Right ventricle myocardium superior (tissue), 1 donor: ENCODE measurements at places on chromosomes 7 and 10. TPM values are rescaled to one million over a fixed set of nuclear protein-coding genes. Genes with fewer than 3 reads are reported as not detected.

DNA sequence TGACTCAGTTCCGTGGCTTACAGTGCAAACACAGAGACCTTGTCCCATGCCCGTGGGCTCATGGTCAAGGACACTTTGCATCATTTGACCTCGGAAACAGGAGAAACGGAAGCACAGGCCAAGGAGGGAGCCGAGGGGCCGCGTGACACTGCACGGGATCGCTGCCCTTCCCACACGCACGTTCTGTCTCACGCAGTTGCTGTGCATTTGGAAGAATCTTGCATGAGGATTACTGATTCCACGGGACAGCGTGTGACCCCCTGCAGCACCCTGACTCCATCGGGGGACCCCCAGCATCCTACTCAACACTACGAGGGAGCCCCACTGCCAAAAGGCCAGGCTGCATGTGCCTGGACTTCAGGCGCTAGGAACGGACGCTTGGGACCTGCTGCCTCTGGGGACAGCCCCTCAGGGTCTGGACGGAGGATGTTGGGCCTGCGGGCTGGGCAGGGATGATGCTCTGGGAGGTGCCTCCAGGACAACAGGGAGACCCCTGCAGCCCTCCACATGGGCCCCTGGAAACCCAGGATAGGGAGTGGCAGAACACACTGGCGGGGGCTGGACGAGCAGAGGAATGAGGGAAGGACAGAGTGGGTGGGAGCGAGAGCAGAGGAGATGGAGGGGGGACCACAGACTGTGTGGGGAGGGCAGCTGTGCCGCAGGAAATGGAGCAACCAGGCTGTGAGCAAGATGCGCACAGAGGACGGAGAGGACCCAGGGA, 222.2 kb downstream of the DNAJB6 start:
- DNase-seq, result no peak

- DNase-seq, result no peak
These were observed 17.6 kb downstream of the NUDCD3 start for GRCh38 chr7:44472843-44473242.

GRCh38 chr10:123390332-123390731, 236.1 kb downstream of the BUB3 start:
- DNase-seq, result no peak

- DNase-seq, result no peak
These were observed 70.2 kb upstream of the MKX start for GRCh38 chr10:27815846-27816245.

DNA sequence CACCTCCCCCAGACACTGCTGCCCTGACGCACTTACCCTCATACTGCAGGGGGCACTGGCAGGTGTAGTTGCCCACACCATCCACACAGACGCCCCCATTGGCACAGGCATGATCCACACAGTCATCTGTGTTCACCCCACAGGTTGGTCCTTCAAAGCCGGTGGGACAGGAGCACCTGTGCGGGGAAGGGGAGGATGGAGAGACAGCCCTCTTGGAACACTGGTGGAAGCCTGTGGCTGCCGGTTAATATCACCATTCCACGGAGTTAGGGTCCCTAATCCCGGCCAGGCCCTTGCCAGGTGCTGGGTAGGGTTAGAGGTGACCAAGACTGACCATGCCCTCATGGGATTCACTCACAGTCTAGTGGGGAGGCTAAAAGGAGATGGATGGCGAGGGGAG, 171.8 kb downstream of the SLIT1 start:
- no peak for DNase-seq

- DNase-seq, result no peak
These were observed 61.5 kb downstream of the IQUB start for GRCh38 chr7:123472750-123473445.

DNA sequence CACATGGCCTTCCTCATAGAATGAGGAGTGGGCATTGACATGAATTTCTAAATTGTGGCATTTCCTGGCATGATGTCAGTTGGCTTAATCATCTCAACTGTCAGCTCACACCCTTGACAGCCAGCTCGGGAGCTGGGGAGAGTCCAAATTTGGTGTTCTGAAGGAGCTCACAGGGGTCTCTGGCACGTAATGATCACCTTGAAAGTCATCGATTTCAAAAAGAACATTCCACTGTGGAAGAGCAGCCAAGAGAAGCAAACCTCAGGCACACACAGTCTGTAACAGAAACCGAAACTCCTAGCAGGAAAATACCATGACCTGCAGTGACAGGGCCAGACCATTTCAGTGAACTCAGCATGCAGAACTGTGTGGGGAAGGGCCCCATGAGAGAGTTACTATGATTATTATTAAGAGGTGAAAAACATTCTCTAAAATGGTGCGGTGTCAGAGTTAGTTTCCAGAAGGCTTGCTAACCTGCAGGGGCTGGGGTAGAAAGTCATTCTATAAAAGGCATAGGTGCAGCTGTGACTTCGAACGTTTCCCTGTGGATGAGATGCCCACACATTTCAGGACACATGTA, 26.4 kb upstream of the KLF6 start:
- DNase-seq, result no peak

DNA sequence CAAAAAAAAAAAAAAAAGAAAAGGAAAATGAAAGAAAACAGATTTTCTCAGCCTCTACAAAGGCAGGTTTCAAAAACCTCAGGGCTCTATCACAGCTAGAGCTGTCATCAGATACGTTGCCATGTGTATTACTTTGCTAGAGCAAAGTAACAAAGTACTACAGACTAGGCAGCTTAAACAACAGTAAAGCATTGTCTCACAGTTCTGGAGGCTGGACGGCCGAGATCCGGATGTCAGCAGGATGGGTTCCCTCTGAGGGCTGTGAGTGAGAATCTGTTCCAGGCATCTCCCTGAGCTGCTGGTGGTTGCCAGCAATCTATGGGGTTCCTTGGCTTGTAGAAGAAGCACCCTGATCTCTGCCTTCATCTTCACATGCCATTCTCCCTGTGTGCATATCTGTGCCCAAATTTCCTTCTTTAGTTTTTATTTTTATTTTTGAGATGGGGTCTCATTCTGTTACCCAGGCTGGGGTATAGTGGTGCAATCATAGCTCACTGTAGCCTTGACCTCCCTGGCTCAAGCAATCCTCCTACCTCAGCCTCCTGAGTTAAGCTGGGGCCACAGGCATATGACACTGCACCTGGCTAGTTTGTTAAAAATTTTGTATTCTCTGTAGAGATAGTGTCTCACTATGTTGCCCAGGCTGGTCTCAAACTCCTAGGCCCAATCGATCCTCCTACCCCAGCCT, 48.9 kb upstream of the KDM7A start:
- no peak for DNase-seq

GRCh38 chr10:99619090-99619800, 994 bp downstream of the SLC25A28 start:
- no peak for DNase-seq

DNA sequence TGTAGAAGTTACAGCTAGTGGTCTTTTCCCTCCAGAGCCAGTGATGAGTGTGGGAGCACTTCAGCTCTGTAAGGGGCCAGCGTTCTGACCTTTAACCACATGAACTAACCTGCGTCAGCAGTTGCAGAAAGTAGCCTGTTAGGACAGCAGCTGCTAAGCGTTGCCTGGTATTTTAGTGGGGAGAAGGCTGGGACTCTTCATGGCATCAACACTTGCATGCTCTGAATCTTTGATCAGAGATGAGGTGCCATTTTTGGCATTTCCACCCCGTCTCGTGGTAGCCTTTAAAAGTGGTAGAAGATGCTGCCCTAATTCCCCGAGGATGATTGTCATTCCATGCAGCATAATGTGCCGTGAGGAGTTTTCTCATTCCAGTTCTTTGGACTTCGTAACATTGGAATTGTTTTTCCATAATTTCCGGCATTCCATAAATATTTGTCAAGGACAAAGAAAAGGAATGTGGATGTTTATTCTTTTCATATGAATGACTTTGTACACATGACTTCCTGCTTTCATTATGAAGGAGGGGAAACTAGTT, 92.2 kb downstream of the AVL9 start:
- no peak for DNase-seq

GRCh38 chr10:91820144-91820543, 21.9 kb downstream of the TNKS2 start:
- no peak for DNase-seq

DNA sequence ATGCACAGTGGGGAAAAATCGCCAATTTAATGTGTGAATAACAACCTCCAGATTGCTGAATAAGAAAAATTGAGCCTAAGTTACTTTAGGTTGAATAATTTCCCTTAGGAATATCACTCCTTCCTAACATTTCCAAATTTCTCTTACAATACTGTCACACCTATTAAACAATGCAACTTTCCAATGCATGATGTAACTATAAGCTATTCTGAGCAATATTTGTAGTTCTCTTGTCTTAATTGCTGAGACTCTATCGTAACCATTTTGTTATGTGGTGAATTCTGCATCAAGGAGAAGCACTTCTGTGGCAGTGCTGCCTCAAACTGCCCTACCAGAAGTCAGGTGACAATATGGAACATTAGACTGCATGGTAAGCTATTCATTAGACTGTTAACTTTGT, 386.7 kb upstream of the LRRN3 start:
- DNase-seq, result no peak

DNA sequence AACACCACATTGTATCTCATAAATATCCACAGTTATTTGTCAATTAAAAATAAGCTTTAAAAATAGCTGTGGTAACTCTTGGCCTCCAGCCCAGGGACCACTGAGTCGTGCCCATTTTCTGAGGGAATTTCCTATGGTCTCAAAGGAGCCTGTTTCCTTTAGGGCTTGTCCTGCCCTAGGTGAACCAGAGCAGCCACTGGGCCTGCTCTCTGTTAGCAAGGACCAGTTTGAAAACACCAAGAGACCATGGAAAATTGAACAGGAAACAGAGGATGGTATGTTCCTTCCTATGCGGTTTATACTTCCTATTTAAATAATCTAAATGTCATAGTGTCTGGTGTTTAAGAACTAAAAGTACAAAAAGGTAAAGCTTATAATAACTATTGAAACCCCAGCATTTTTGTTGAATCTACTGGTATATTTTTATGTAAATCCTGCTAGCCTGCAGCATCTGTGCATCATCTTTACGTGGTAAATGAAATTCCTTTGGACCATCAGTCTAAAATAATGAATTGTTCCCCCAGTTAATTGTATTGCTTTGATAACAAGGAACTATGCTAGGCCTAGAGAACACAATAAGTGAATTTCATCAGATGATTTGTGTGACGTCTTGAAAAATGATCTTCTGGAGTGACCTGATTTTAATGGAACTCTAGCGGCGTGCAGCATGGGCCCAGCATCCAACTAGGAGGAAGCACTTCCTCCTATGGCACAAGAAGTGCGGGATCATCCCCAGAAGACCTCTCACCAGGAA, 333.7 kb downstream of the GFRA1 start:
- no peak for DNase-seq

DNA sequence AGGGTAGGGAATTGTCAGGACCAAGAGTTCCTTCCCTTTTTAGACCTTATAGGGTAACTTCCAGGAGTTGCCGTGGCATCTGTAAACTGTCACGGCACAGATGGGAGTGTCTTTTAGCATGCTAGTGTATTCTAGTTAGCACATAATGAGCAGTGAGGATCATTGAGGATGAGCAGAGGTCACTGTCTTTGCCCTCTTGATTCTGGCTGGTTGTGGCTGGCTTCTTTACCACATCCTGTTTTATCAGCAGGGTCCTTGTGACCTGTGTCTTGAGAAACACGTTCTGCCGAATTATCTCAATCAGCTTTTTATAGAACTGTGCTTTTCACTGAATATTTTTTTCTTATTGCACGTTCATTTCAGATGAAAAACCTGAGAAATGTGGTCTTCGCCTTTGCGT, 41.5 kb downstream of the MINPP1 start:
- no peak for DNase-seq

SEMA3A gene
- 2.2 TPM for total RNA-seq

WEE2 gene
- total RNA-seq, result not detected

ANKRD2 gene
- 152 TPM for total RNA-seq

SPAM1 gene
- total RNA-seq, result not detected

CCT6A gene
- total RNA-seq, result 67.2 TPM

ACBD7 gene
- total RNA-seq, result not detected
